ENCODE measurements at places on chromosomes 2 and 18.

DNA sequence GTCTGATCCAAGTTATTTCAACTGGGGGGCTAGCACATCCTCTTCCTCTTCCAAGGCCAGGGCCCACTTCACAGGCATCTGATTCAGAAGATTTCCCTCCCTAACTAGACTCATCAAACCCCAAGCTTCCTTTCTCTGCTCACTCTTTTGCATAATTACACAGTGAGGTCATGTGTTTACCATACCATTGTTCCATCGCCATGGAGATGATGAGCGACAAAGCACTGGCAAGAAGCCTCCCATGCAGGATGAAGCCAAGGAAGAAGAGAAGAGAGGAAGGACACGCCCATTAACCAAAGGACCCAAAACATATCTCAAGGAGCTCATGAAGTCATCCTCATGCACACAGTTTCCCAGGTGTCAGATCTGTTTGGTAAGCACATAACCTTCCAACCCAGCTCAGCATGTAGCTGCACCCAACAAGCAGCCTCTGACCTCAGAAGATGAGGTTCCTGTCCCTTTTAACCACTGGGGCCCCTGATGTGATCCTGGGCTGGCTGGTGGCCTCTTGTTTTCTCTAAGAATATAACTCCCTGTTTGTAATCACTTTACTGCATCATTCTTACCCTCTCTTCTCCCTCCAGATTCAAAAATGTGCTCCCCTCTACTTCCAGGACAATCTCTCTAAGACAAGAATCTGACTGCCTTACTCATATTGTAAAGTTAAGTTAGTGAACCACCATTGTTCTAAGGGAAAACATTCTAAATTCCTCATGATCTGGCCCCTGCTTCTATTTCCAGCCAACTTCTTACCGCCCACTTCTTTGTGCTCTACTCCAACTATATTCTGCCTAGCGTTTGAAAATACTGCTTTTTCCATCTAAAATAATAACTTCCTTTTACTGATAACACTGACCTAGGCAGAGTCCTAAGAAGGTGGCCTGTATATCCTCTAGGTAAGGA is 190.1 kb downstream of the TTC32 start:
- H3K27ac ChIP-seq = no peak overlapping the region
- H3K36me3 ChIP-seq = no peaks in the 10 kb centered on the region
- no peak overlapping the region for H3K4me3 ChIP-seq
- H3K27me3 ChIP-seq = peaks cover 2% of the 10 kb centered on the region
- H3K4me1 ChIP-seq = no peaks in the 10 kb centered on the region
- DNase-seq = no peak

DNA sequence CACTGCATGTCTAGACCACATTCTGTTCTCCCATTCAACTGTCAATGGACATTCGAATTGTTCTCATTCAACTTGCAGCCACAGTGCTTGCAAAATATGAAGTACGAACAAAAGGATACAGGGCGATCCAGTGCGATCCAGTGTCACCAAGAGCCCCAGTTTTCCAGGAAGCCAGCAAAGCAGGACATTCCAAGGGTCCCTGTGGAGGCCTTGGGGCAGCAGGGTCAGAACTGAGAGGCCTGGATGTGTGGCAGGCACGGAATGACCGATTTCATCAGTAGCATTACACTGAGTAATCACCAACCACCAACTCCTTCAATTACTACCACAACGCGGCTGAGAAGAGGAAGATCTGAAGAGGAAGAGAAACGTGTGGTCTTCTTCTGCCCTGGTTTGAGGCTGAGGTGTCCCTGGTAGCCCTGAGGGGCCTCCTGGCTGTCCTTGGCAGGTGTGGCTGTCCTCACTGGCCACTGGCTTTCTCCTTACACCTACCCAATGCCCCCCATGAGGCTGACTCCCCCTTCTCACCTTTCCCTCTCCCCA is 172.7 kb upstream of the FHL2 start:
- no peak overlapping the region for H3K4me3 ChIP-seq
- no peak overlapping the region for H3K27ac ChIP-seq
- DNase-seq = no peak
- peaks cover 4% of the 10 kb centered on the region for H3K4me1 ChIP-seq

DNA sequence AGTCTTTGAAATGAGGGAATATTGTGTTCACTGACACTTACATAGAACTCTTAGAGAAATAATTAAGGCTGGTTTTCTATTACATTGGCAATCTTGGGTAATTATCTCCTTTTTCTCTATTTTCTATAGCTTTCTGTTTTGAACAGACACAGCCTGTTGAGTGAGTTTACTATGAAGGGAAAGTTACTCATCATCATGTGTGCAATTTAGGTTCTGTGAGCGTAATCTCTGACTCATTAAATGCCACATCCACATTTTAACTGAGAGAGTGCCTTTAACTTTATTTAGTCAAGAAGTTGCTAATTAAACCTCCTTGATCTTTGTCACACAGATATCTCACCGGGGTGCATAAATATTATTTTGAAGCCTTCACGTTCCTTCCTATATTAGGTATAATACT is 174.0 kb upstream of the SLC8A1 start:
- no peaks in the 10 kb centered on the region for H3K27me3 ChIP-seq
- H3K4me1 ChIP-seq = no peaks in the 10 kb centered on the region
- H3K27ac ChIP-seq = no peak overlapping the region
- DNase-seq = no peak
- no peaks in the 10 kb centered on the region for H3K36me3 ChIP-seq
- H3K4me3 ChIP-seq = no peak overlapping the region

DNA sequence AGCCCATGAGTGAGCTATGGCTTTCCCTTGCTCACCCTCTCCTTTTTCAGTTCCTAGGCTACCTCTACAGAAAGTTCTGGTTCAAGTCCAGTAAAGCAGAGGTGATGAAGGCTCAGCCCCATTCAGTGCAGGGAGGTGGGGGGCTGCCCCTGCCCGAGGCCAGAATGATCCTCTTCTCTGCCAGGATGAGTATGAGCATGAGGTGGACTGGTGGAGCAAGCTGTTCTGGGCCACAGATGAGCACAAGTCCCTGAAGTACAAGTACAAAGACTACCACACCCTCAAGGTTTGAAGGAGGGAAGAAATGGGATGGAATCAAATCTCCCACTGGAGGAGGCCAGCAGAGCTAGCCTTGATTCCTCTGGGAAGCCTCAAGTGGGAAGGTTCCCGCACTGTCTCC is 42.4 kb downstream of the LMAN2L start:
- peaks cover 4% of the 10 kb centered on the region for H3K27me3 ChIP-seq
- H3K36me3 ChIP-seq = peaks cover 4% of the 10 kb centered on the region
- no peaks in the 10 kb centered on the region for H3K4me1 ChIP-seq
- H3K27ac ChIP-seq = no peak overlapping the region

DNA sequence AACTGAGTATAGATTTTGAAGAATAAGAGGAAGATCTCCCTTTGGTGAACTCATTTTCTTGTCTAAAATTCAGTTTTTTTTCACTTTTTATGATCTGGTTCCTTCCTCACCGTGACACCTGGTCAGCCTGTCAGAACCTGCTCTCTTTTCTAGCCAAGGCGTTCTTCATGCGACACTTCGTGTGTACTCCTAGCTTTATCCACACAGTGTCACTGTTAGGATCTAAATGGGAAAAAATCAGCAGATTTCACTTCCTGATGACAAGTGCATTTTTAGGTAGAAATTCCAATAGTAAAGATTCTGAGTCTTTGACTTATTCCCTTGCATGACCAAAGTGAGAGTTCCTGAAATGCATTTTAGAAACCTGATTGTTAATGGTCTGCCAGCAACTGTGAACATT is 89.8 kb downstream of the KLHL14 start:
- no peak for DNase-seq
- H3K27me3 ChIP-seq = no peaks in the 10 kb centered on the region
- H3K27ac ChIP-seq = no peak overlapping the region
- no peak overlapping the region for H3K4me3 ChIP-seq
- no peaks in the 10 kb centered on the region for H3K4me1 ChIP-seq

Measured in glutamatergic neuron (in vitro differentiated cells).